Stimulated activated CD8-positive, alpha-beta memory T cell treated with anti-CD3 and anti-CD28 coated beads, Interleukin-4, amount 100 ng/mL, for 24 hours (primary cell): ENCODE measurements at places on chromosomes 2 and 18.

DNA sequence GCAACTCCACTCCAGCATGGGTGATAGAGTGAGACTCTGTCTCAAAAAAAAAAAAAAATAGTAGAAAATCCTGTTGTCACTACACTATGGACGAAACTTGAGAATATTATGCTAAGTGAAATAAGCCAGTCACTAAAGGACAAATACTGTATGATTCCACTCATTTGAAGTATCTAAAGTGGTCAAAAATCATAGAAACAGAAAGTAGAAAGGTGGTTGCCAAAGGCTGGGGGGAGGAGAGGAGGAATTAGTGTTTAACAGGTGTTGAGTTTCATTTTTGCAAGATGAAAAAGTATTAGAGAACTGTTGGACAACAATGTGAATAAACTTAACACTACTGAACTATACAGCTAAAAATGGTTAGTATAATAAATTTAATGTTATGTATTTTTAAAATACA is 18.8 kb upstream of the RMP24 start:
- DNase-seq = no peak

DNA sequence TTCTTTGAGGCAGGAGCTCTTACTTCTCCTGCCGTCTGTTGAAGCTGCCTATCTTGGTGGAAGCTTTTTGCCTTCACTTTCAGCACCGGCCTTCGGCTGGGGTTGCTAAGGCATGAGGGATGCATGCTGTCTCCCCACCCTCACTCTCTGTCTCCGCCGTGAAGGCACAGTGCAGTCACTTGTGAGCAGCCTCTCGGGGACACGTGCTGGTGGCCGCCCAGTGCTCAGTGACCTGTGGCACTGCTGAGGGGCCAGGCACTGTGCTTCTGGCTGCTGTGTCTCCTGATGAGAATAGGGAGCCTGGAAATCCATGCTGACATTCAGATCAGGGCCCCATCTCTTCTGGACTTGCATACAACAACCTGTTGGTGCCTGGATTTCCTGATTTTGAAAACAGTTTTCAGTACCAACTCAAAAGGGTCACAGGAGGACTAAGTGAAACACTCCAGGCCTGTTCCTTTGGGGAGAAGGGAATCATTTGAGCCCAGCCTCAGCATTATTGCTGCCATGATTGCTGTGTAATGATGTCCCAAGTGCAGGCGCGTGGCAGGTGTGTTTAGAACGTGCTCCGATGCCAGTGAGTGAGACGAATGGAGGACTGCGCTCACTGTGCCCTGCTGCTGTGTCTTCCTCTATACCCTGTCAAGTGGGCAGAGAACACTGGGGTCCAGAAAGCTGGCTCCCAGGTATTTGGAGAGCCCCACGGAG is 218.1 kb downstream of the SEPTIN10 start:
- no peak for DNase-seq

GRCh38 chr2:189466656-189467055 is 25.4 kb downstream of the WDR75 start:
- DNase-seq = no peak

GRCh38 chr2:168652997-168653921 is 149.2 kb upstream of the NOSTRIN start:
- no peak for DNase-seq

GRCh38 chr2:32357318-32358110 is 691 bp downstream of the BIRC6 start:
- DNase-seq = peak; percentile 6
